ENCODE measurements at places on chromosomes 3 and 15. TPM values are rescaled to one million over a fixed set of nuclear protein-coding genes. Genes with fewer than 3 reads are reported as not detected.

The SLC6A11 gene
- not detected for total RNA-seq

The MESP2 gene
- not detected for total RNA-seq

The P2RY13 gene
- total RNA-seq: not detected

The CEMIP gene
- 0.44 TPM for total RNA-seq

The CNTN6 gene
- total RNA-seq: not detected

The ATP2C1 gene
- total RNA-seq: 62.2 TPM

The IFT80 gene
- 11.1 TPM for total RNA-seq

The RAD18 gene
- 25.5 TPM for total RNA-seq

The HYAL1 gene
- 0.49 TPM for total RNA-seq

The PIGZ gene
- 0.90 TPM for total RNA-seq

The OR5K2 gene
- total RNA-seq: not detected

The SLC22A13 gene
- total RNA-seq: not detected

The SQOR gene
- total RNA-seq: 39.9 TPM

The PML gene
- 95.5 TPM for total RNA-seq

All from GM12878 (cell line).